ENCODE measurements at places on chromosomes 7 and 10.

- DNase-seq: peak; percentile 9
These were observed 6.0 kb downstream of the PDGFA start for GRCh38 chr7:513521-514166.

- no peak for DNase-seq
These were observed 25.2 kb downstream of the IQCE start for GRCh38 chr7:2583798-2584580.

GRCh38 chr7:137305901-137306621 lies 37.5 kb downstream of the PTN start:
- DNase-seq: no peak

GRCh38 chr10:5585517-5586206 lies 60.9 kb downstream of the CALML3 start:
- peak; percentile 55 for DNase-seq

DNA sequence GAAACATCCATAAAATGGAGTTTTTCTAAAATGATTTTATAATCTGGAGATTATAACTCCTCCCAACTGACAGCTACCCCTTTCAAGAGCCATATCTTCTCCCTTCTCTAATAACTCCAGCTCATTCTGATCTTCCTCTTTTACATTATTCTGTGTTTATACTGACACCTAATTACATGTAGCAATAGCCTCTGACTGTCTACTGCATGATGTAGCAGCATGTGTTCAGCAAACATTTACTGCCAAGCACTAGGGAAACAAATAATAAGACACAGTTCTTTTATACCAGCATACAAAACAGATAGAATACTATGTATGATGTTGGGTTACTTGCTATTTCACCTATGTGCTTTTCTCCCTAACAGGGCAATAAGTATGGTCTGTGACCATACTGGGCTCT lies 20.7 kb downstream of the RBM28 start:
- DNase-seq: no peak

DNA sequence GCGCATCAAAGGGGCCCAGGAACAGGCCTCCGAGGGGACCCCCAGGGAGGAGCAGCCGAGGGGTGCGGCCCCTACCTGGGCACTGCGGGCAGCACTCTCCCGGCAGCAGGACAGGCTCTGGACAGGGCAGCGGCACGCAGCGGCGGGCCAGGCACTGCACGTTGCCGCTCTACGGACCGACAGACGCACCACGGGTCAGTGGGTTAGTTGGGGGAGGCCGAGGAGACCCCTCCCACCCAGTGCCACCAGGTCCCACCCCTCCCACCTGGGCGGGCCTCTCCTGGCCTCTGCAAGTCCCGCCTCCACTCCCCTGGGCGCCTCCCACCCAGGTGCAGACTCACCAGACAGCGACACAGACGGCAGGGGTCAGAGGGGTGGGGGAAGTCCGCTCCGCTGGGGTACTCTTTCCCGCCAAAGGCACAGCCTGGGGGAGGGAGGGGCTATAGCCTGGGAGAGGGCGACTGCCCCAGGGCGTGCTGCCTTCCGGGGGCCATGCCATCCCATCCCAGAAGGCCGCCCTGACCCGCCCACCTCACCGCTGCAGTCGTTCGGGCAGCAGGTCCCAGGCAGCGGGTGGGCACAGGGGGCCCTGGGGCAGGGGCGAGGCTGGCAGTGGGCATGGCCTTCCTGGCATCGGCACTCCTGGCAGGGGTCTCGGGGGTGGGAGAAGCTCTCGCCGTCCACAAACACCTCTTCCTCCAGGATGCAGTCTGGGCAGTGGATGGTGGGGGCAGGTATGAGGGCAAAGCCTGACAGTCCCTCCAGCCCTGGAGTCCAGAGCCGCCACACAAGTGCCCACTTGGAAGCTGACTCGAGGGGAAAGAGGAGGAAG lies 19.2 kb downstream of the KCP start:
- peak; percentile 56 for DNase-seq

GRCh38 chr7:108515630-108516029 lies 10.3 kb downstream of the PNPLA8 start:
- no peak for DNase-seq

All from PC-3 (cell line).